Vein endothelial cell (primary cell): ENCODE measurements at places on chromosomes 3 and 15. TPM values are rescaled to one million over a fixed set of nuclear protein-coding genes. Genes with fewer than 3 reads are reported as not detected.

MAP6D1 gene
- total RNA-seq: 2.9 and 3.7 TPM in 2 replicates

PIERCE2 gene
- 0.38 and 1.6 TPM in 2 replicates for total RNA-seq

GLDN gene
- not detected in 2 replicates for total RNA-seq

RARRES1 gene
- 0.96 and 1.3 TPM in 2 replicates for total RNA-seq

GOLGA8J gene
- not detected in 2 replicates for total RNA-seq

KIF23 gene
- 14.0 and 37.2 TPM in 2 replicates for total RNA-seq

GPR62 gene
- total RNA-seq: under 0.01 and 0.10 TPM in 2 replicates

CCR9 gene
- total RNA-seq: not detected in 2 replicates

DGKG gene
- 0.29 and 0.33 TPM in 2 replicates for total RNA-seq

TIPIN gene
- total RNA-seq: 8.8 and 13.1 TPM in 2 replicates

CLRN1 gene
- not detected in 2 replicates for total RNA-seq

SLC6A1 gene
- not detected in 2 replicates for total RNA-seq
